ENCODE measurements at places on chromosomes 5 and 9. TPM values are rescaled to one million over a fixed set of nuclear protein-coding genes. Genes with fewer than 3 reads are reported as not detected.

- no peak for DNase-seq
Measured at GRCh38 chr9:99666571-99666970, 155.1 kb upstream of the NR4A3 start.

Gene NELFB
- 72.1 TPM for total RNA-seq

GRCh38 chr9:29150606-29151005 lies 1577.3 kb upstream of the C9orf72 start:
- DNase-seq = no peak

DNA sequence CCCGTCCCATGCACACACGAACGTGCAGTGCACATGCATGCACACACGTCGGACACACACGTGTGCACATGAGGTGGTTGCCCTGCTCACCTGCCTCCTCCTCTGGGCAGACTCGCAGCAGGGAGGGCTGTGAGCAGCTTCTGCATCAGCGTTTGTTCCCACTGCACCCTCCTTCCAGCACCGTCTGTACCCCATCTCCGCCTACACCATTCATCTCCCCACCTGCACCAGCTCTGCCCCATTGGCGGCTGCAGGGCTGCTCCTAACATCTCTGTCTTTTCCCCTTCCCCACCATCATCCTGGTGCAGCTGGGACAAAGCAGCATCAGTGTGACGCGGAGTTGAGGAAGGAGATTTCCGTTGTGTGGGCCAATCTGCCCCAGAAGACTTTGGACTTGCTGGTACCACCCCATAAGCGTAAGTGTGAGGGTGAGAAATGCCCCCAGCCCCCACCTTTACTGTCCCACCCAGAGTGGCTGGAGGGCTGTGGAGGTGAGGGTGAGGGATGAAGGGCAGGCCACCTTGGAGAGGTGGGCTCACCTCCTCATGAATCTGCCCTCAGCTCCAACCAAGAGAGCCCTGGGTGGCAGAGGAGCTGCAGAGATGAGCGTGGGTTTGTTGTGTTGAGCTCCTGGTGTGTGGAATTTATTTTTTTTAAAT lies 234.6 kb downstream of the CACNA1B start:
- DNase-seq = no peak

- DNase-seq = no peak
Measured at GRCh38 chr5:37900692-37901091, 60.9 kb upstream of the GDNF start.

DNA sequence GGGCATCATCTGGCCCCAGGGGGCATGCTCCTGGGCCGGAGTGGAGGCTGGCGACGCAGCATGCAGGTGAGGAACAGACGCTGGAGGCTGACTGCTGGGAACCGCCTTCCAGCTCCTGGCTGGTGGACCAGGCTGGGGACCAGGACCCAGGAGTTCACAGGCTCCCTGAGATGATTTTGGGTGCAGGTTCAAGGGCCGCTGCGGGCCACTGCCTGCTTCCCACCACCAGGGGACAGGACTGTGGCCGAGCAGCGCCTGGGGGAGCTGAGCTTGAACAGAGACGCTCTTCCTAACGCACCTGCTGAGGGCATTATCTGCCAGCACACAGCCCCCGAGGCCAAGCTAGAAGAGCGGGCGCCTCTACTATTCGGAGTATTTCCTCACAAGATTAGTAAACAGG lies 132.1 kb upstream of the RAPGEF1 start:
- no peak for DNase-seq

DNA sequence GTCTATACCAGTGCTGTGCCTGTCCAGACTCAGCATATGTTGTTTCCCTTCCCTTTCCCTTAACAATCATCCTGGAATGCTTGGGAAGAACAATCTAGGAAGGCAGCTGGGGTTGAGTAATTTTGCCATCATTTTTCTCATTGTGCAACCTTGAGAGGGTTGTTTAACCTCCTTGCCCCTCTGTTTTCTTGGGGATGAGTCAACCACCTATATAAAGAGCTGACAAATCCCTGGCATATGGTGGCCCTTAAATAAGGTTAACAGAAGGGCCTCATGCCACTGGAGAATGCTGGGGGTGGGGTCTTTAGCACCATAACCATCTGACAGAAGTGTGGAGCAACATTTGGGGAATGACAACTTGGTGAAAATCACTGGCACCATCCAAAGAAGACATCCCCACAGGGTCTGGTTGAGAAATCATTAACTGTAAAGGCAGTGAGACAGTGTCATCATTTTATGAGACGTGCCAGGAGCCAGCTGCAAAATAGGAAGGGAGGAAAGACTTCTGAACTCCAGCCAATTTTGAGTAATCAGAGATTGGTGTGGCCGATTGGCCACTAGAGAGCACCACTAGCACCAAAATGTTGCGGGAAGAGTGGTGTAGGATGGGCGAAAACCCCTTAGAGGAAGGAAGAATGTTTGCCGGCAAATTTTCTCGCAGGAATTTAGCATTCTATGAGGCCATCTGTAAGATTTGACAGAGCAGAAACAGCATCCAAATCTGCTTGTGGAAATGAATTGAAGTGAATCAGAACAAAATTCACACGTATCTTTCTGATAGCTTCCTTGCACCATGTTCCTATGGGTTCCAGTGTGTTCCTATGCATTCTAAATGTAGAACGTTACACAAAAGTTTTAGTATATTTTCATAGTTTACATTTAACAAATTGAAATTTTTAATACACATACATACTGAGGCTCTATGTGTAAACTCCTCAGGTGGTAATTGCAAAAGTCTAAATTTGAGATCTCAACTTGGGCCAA lies 113.8 kb downstream of the MSX2 start:
- no peak for DNase-seq
